ENCODE measurements at places on chromosomes 2 and 18.

- no peak overlapping the region for H3K27ac ChIP-seq
- no peaks in the 10 kb centered on the region for H3K36me3 ChIP-seq
- H3K4me3 ChIP-seq: no peak overlapping the region
- H3K4me1 ChIP-seq: no peaks in the 10 kb centered on the region
- DNase-seq: no peak
These were observed 546.8 kb downstream of the TNS1 start for GRCh38 chr2:217456016-217456415.

GRCh38 chr2:238123218-238123971 is 15.1 kb upstream of the KLHL30 start:
- no peak overlapping the region for H3K4me3 ChIP-seq
- H3K4me1 ChIP-seq: no peaks in the 10 kb centered on the region
- H3K36me3 ChIP-seq: no peaks in the 10 kb centered on the region
- H3K27me3 ChIP-seq: no peaks in the 10 kb centered on the region
- no peak overlapping the region for H3K27ac ChIP-seq

DNA sequence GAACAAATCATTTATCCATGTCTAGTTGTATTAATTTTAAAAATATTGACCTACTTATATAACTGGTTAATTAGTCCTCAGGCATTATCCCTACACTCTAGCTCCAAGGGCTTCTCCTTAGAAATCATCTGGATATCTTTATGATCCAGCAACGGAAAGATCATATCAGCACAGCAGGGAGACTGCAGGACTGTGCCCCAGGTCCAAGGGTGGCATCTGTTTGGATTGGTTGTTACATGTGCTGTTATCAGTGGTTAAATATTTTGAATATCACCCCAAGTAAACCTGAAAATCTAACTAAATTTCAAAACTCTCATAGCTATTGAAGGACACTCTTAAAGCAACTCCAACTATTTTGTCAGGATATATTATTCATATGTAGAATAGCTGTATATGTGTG is 556.2 kb upstream of the ZEB2 start:
- no peak for DNase-seq
- no peak overlapping the region for H3K4me3 ChIP-seq
- no peaks in the 10 kb centered on the region for H3K27me3 ChIP-seq
- no peaks in the 10 kb centered on the region for H3K4me1 ChIP-seq

DNA sequence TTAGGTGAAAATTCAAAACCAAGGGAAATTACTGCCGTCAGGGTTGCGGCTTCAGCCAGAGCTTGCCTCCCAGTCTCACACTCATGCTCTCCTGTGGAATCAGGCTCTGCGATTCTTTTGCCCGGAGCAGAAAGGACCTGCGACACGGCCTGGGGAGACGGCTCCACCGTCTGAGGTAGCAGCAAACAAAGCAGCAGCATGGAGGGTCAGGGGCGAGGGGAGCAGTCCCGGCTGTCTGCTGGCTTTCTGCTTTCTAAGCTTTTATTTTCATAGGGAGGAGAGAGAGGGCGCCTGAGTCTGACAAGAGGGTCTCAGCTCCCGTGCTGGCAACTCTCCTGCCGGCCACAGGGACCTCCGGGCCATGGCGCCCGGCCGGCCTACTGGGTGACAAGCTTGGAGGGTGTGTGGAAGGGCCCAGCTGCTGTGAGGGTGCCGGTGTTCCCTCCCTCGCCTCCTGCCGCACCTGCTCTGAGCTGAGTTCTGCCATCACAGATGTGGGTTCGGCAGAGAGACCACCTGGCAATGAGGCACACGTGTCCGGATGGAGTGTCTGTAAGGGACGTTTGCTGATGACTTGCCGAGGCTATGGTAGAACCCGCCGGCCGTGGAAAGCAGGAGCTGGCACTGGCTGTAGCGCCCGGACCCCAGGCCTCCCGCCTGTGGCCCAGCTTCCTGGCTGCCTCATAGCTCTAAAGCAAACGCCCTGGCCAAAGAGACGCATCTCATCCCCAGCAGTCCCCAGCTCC is 66.2 kb upstream of the CTDP1 start:
- no peak overlapping the region for H3K27ac ChIP-seq
- H3K27me3 ChIP-seq: no peaks in the 10 kb centered on the region
- DNase-seq: no peak

- no peaks in the 10 kb centered on the region for H3K27me3 ChIP-seq
- H3K36me3 ChIP-seq: peaks cover 17% of the 10 kb centered on the region
- no peak overlapping the region for H3K27ac ChIP-seq
- DNase-seq: no peak
- H3K4me3 ChIP-seq: no peak overlapping the region
These were observed 2.1 kb downstream of the TMEM247 start for GRCh38 chr2:46481198-46482193.

DNA sequence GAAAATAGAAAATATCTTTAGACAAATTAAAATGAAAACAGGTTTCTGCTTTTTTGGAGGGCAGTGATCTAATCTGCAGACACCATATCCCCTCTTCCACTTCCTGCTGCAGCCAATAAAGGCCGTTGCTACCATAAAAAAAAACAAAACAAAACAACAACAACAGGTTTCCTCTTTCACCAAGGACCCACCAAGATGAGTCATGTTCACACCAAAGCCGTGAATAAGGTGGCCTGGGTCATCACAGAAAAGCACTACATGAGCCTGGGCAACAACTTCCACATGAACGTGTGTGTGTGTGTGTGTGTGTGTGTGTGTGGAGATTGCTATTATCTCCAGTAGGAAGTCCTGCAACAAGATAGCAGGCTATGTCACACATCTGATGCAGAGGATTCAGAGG is 24.8 kb upstream of the TFCP2L1 start:
- H3K27me3 ChIP-seq: no peaks in the 10 kb centered on the region
- no peak overlapping the region for H3K27ac ChIP-seq
- no peaks in the 10 kb centered on the region for H3K4me1 ChIP-seq
- H3K36me3 ChIP-seq: no peaks in the 10 kb centered on the region
- no peak overlapping the region for H3K4me3 ChIP-seq
- no peak for DNase-seq

DNA sequence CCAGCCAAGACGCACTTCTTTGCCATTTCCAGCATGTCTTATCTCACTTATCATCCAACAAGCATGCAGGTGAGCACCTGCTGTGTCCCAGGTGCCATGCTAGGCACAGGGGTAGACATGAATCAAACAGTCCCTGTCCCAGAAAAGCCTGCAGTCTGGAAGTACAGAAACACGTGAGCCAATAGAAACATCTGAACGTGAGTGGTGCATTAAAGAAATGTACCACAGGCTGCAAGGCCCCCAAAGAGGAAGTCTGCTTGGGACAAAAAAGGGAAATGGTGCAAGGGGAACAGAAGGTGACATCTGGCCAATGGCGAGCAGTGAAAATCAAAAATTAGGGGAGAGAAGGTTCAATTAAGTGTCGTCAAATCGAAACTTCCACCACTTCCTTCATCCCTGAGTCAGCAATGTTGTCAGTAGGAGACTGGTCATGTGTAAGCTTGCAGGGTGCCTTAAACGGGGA is 17.6 kb upstream of the TMEM247 start:
- no peak for DNase-seq
- no peaks in the 10 kb centered on the region for H3K4me1 ChIP-seq
- no peaks in the 10 kb centered on the region for H3K27me3 ChIP-seq
- no peak overlapping the region for H3K27ac ChIP-seq
- H3K36me3 ChIP-seq: no peaks in the 10 kb centered on the region

DNA sequence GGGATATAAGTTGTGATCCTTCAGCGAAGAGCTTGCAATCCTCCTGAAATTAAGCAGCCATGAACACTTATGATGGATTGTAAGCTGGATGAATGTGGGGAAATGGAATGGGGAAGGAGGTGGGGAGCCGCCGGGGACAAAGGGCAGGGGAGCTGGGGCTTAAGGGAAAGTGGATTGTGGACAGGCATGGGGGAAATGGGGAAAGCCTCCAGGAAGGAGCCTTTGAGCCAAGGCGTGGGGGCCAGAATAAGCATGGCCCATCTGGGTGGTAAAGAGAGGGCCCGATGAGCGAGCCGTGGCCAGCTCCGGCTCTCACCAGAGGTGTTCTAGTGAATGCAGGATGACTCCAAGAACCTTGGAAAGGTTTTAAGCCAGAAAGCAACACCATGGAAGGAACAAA is 124.0 kb downstream of the SMAD7 start:
- H3K4me3 ChIP-seq: no peak overlapping the region
- no peaks in the 10 kb centered on the region for H3K36me3 ChIP-seq
- peaks cover 9% of the 10 kb centered on the region for H3K4me1 ChIP-seq
- DNase-seq: peak; percentile 12
- no peak overlapping the region for H3K27ac ChIP-seq
- no peaks in the 10 kb centered on the region for H3K27me3 ChIP-seq

- H3K27me3 ChIP-seq: no peaks in the 10 kb centered on the region
- H3K4me1 ChIP-seq: no peaks in the 10 kb centered on the region
- no peak overlapping the region for H3K4me3 ChIP-seq
- no peak for DNase-seq
These were observed 167.5 kb downstream of the UPP2 start for GRCh38 chr2:158269143-158269542.

- H3K4me3 ChIP-seq: no peak overlapping the region
- no peak for DNase-seq
- 0 out of 2 replicates have a peak, but pooled peaks cover 8% of the 10 kb centered on the region for H3K4me1 ChIP-seq
- H3K27me3 ChIP-seq: no peaks in the 10 kb centered on the region
- peaks cover 4% of the 10 kb centered on the region for H3K36me3 ChIP-seq
These were observed 241.9 kb upstream of the PXDN start for GRCh38 chr2:1986166-1986565.

DNA sequence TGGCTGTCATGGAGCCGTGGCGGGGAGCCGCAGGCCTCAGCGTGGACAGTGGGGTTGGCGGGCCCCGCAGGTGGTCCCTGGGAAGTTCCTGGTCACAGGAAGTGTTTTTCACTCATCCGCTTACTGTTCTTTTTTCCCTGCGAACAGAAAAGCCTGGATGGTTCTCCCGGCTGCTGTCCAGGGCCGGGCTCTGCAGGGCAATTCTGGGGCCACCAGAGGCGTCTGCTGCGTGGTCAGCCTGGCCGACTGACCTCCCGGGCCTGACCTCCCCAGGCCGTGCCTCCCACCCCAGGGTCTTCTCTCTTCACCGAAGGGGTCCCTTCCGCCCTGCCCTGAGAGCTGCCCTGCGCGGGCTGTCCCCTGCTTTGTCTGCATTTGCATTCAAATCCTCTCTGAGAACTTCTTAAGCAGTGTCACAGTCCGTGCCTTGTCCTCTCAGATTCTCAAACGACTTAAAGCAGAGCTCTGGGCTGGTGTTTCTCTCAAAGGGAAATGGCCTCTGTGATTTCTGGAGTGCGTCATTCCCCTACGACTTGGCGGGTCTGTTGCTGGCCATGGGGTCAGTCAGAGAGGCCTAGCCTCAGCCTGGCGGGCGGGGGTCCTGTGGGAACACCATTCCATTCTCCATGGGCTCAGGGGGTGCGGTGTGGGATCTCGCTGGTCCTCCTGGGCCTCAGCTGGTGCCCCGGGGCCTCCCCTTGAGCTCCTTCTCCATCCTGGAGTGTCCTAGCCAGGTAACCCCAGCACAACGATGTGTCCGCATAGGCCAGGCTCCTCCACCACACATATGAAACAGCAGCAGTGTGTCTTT is 38.3 kb downstream of the KLHL29 start:
- peaks cover 3% of the 10 kb centered on the region for H3K4me1 ChIP-seq
- no peak overlapping the region for H3K27ac ChIP-seq
- no peak overlapping the region for H3K4me3 ChIP-seq

Data from H9 (cell line).